Progenitor cell of endocrine pancreas (in vitro differentiated cells): ENCODE measurements at places on chromosomes 5 and 9.

DNA sequence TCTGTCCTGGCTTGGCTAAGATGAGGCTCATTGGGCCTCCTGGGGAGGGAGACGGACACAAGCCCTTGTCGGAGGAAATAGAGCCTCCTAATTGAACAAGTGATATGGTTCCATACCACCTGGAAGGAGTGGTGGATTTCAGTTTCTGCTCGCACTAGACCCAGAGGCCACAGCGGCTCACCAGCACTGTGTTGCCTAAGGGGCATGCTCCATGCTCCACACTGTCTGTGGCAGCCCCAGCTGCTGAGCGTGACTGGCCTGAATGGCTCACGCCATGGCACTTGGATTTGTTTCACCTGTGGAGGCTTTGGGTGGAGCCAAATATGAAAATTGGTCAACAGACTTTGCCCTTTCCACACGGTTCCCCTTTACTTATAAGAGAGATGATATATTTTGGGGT lies 181.1 kb downstream of the HSPA4 start:
- no peak for DNase-seq

GRCh38 chr9:77005216-77005615 lies 14.2 kb upstream of the FOXB2 start:
- no peak for DNase-seq

DNA sequence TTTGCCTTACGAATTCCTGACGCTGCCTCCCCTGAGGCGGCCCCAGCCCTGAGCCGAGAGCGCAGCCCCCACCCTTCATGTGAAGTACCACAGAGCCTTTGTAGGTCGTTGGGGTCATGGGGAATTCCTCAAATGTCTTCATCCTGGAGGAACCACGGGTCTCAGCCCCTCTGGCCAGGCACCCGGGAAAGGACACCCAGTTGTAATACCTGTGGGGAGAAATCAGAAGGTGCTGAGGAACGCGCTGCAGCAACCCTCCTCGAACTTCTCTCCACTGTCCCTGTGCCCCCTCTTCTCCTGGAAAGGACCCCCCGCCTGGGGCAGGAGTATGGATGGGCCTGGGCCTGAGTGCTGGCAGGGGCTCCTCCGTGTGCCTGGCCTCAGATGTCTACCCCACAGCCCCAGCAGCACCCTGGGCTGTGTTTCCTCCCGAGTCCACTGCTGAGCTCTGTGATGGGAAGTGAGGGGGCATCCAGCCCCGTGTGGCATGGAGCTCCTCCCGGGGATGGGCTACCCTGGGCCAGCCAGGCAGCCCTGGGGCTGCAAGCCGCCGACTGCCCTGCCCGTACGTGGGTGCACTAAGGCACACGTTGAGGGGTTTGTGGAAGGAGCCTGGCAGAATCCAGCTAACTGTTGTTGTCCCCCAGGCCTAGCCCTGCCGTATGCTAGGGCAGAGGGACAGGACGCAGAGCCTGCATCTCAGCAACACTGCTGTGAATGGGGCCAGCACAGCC lies 18.7 kb upstream of the SCGB3A1 start:
- no peak for DNase-seq

DNA sequence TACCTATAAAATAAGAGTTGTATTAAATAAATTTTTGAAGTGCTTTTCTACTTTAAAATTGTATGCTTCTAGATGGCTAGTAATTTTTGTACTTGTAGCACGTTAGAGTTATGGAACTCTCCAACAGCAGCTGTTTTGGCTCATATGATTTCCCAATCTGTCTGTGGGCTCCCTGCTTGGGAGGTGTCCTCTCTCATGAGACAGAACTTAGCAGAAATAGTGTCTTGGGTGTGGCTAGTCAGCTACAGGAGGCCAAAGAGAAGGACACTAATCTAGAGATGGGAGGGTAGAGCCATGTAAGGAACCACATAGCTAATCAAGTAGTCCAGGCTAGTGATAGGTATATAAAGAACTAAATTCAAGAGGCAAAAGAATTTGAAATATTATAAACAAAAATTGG lies 78.4 kb upstream of the DAB2 start:
- DNase-seq: no peak

GRCh38 chr9:130015353-130016019 lies 27.5 kb downstream of the FNBP1 start:
- DNase-seq: no peak

DNA sequence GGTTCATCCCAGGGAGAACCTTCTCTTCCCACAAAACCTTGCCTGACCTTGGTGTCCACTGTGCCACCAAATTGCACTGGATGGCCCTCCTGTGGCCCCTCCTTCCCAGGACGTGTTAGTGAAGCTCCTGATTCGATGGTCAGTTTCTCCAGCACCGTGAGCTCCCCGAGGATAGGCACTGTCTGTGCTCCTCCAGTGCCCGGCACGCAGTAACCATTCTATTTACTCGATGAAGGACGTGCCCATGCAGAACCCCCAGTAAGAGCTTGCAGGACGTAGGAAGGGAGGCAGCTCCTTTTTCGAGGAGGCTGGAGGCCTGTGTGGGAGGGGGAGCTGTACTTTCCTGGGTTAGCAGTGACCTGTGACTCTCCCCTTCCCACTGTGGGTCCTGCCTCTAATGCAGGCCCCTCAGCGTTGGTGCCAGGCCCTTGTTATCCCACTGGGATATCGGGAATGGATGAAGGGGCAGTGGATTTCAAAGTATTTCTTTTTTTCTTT lies 39.6 kb downstream of the HABP4 start:
- no peak for DNase-seq

GRCh38 chr5:41772056-41772455 lies 98.2 kb downstream of the OXCT1 start:
- no peak for DNase-seq

DNA sequence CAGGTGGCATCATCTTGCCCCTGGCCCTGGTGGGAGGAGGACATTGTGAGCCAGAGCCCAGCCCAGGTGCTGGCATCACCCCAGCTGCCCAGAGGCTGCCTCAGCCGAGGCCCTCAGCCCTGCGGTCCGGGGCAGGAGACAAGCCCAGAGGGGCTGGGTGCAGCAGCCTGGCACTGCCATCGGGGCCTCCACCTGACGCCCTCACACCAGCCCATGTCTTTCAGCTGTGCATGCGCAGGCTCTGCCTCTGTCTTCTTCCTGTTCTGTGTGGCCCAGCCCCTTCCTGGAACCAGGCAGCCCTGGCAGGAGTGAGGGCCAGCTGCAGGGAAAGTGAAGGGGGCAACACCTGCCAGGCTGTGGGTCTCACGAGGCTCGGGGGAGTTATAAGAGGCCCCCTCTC lies 4.8 kb upstream of the CEL start:
- no peak for DNase-seq

DNA sequence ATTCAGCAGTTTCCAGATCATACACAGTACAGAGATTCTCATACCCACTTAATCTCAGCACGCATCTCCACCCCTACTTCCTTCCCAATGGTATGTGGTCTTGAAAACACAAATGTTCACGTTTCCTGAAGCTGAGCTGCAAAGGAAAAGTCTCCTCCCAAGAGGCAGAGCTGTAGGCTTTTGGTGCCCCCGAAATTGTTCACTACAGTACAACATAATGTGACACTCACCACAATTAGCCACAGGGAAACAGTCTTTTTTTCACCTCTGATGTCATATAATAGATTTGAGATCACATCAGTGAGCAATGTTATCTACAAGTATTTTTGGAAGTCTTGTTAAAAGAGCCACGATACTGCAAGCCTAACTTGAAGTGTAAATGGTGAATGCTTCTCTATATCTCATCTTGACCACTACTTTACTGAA lies 40.2 kb downstream of the NFIB start:
- DNase-seq: no peak

DNA sequence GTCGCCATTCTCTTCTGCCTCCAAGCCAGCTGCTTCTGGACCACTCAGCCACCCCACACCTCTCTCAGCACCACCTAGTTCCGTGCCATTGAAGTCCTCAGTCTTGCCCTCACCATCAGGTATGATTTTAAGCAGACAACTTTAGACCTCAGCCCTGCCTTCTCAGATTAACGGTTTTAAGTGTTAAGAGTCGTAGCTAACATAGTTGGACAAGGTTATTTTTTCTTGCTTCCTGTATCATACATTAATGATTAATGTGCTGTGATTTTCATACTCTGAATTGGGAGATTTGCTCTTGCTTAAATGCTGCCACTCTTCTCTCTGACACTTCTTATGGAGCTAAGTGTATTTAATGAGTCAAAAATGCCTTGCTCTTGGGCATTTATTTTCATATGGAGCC lies 20.8 kb downstream of the NUP214 start:
- no peak for DNase-seq

- DNase-seq: no peak
Observed at GRCh38 chr5:91311168-91311696, 71.9 kb downstream of the ARRDC3 start.

DNA sequence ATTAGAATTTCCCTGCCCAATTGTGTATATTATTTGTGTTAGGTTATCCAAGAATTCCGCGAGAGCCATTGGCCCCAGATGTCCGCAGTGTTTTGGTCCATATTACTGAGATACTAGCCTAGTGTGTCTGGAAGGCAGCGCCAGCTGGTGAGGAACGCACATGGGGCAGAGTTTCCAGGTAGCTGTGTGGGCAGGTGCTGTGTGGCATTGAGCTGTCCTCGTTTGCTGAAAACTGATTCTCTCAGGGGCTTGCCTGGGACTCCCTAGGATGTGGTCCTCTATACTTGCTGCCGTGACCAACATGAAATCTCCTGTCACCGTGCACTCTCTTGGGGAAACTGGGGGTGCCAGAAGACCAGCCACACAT lies 288.7 kb downstream of the FANCC start:
- no peak for DNase-seq

DNA sequence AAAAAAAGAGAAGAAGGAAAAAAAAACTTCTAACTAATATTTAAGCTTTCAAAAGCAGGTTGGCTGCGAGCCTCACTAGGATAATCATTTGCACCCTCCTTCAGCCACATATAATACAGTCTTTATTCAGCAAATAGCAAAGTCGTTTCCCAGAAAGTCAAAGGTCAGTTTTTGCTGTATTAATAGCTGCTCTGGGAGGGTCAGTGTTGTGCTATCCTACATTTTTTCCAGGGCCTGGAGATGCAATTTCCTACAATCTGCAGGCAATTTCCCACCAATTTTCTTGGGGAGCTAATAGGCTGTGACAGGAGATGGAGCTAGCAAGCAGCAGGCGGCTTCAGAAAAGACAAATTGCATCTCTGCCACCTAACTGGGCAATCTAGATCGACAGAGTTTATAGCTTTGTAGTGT lies 136.8 kb downstream of the TLE1 start:
- no peak for DNase-seq

DNA sequence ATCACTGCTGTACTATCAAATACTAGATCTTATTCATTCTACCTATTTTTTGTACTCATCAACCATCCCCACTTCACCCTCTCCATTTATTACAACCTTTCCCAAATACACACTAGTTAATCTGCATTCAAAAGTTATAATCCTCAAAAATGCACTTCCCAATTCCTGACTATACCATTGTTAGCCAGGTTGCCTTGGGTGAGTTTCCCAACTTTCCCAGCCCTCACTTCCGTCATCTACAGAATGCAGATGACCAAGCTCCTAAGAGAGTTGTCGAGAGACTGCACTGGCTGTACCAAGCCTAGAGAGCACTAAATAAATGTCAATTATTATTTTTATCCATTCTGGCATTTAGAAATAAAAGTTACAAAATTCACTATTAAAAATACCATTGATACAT lies 11.5 kb downstream of the PLPP1 start:
- no peak for DNase-seq

DNA sequence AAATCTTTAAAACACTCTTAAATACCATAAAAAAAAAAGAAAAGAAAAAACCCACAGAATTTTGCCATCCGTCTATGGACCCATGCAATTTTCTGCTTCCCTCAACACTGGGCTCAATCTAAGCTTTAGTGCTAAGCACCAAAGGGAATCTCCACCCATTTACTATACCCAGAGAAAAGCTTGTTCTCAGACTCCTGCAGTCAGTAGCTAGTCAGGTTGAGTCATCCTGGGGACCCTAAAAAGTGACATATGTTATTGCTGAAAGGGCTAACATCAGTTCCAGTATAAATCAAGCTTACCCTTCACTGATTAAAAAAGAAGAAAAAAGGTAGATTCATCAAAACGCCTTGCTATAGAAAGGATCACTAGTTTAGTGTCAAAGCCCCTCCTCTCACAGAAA lies 177.6 kb downstream of the MUSK start:
- no peak for DNase-seq

DNA sequence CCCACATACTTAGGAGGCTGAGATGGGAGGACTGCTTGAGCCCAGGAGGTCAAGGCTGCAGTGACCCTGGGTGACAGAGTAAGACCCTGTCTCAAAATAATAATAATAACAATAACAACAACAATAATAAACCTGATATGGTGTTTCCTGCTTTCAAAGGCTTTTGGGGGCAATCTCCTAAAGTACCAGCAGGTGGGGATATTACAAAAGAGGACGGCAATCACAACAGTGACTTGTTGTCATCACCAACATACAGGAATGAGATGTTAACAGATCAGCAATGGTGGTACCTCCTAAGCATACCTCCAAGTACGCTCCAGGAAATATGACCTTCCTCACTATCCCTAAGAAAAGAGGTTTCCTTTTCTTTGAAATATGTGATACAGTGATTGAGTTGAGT lies 91.1 kb upstream of the RNF180 start:
- DNase-seq: no peak

- no peak for DNase-seq
Observed at GRCh38 chr5:137191179-137191578, 307.9 kb downstream of the SPOCK1 start.

GRCh38 chr5:9924614-9925013 lies 294.5 kb upstream of the TAS2R1 start:
- no peak for DNase-seq

DNA sequence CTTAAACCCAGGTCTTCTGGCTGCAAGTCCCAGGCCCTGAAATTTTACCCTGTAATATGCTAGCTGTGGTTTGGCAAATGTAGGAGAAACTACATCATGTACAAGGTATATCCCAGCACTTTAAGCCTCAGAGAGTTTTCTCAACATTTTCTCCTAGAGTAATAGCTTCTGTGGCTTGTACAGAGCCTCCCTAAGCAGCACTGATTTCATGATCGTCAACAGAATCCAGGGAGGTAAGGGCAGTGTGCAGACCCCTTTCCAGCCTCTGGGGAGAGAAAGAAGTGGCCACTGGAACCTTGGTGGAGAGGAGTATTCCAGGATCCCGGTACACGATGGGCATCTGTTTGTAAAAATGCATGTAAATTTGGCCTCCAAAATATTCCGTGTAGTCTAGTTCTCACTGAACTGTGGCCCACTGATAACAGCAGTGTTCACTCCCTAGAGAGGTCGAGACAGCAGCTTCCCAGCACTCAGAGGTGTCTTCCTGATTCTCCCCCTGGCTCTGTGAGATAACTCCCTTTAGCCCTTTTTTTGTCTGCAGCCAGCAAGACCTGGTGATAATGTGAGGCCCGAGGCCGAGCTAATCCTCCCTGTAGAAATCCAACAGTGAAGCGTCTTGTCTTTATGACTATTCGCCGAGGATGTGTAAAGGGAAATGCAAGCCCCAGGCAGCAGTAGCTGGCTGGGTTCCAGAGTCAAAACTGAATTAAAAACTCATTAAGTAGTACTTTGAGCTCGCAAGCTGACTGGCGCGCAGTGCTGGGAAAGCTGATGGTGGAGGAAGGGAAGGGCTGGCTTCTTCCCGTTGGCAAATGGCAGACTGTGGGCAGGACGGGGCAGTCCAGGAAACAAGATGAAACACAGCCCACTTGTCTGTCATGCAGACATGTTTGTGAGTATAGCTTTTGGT lies 59.0 kb downstream of the MAP1B start:
- no peak for DNase-seq

GRCh38 chr5:135377751-135378680 lies 21.0 kb downstream of the MACROH2A1 start:
- no peak for DNase-seq

- no peak for DNase-seq
Observed at GRCh38 chr9:27192291-27192960, 83.4 kb downstream of the TEK start.
